ENCODE measurements at places on chromosomes 4 and X.

- no peak for DNase-seq
Measured at GRCh38 chrX:21735768-21736127, 22.2 kb downstream of the SMPX start.

DNA sequence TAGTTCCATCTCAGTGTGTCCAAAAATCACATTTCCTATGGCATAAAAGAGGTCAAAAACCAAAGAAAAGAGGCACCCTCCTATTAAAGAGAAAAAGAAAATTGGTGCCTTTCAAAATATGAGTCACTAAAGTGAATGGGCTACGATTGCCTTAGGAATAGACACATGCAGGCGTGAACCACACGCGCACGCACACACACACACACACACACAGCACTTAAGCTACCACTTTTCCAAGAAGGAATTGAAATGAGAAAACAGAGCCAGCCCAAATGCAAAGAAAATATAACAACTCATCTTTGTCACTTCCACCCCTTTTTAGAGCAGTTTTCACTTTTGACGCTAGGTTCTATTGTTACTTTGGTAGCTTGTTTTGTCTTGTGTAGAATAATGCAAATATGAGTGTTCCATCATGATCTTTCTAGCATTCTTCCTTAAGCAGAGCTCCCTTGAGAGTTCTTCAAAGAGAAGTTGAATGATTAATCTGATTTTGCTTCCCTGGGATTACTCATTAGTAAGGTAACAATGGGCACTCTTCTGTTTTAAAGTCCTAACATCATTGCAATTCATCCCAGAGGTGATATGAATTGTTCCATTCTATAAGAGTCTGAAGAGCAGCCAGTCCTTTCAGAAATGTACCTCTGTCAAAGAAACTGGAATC lies 239.2 kb upstream of the GNPDA2 start:
- DNase-seq, result no peak

GRCh38 chr4:83046693-83047473 lies 11.9 kb downstream of the COPS4 start:
- DNase-seq, result no peak

DNA sequence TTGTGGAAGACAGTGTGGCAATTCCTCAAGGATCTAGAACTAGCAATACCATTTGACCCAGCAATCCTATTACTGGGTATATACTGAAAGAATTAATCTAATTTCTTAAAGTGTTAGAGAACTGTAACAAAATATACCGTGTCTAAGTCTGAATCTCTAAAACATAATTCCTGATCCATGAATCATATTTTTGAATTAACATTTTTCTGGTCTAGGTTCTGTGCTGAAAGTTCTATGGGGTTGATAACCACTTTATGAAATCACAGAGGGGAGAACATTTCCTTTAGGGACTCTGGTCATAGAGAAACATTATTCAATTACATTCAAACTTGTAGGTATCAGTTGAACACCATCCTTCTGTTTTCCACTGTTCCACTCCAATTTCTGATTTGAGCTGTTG lies 91.9 kb upstream of the ETNPPL start:
- no peak for DNase-seq

- no peak for DNase-seq
Measured at GRCh38 chrX:68808686-68809357, 20.0 kb upstream of the EFNB1 start.
